ENCODE measurements at places on chromosomes 2 and 18.

- DNase-seq, result no peak
These were observed 87.1 kb upstream of the ZNF397 start for GRCh38 chr18:35153609-35154272.

DNA sequence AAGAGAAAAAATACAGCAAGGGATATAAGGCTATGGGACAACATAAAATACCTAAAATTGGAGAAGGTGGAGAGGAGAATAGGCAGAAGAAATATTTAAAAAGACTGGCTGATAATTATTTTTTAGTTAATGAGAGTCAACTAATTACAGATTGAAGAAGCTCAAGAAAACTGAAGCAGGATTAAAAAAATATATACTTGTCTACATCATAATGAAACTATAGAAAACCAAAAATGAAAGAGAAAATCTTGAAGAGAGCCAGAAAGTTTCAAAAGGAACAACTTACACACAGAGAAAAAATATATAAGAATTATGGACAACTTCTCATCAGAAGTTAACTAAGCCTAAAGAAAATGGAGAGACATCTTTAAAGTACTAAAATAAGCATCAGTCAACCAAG is 62.9 kb upstream of the APCDD1 start:
- DNase-seq, result no peak

DNA sequence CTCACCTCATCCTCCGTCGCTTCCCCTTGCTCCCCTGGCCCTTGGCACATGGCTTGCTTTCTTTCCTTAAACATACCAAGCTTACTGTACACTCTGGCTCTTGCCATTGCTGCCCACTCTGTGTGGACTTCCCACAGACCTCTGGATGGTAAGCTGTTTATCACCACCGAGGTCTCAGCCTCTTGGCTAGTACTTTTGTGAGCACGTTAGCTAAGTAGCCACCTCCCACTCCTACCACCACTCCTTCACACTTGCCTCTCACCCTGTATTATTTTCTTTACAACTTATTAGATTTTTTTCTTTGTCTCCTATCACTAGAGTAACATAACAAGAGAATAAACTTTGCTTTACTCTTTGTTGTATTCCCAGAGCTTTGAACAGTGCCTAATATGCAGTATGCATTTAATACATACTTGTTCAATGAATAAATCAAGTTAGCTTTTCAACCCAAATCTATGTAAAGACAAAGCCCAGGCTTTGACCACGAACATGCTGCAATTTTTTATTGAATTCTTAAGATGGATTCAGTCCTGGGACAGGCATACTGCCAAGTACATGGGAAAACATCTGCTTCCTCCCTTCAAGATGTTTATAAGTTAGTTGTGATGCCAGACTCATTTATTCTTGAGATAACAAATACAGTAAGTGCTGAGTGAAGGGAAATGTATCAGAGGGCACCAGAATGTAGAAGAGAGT is 25.0 kb upstream of the MSGN1 start:
- DNase-seq, result no peak

DNA sequence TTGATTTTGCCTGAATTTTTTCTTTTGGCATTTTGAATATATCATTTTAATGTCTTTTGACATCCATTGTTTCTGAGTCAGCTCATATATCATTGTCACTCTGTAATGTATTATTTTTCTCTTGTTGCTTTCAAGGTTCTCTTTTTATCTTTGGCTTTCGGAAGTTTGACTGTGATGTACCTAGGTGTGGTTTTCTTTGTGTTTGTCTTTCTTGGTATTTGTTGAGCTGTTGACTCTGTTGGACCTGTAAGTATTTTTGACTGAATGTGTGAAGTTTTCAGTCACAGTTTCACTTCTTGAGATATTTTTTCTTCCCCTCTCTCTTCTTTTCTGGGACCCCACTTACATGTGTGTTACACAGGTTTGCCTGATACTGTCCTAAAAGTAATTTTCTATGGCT is 24.9 kb upstream of the DRC1 start:
- DNase-seq, result no peak

GRCh38 chr2:19722531-19722971 is 179.2 kb downstream of the TTC32 start:
- DNase-seq, result peak; percentile 61

GRCh38 chr2:220374282-220374681 is 746.9 kb downstream of the SLC4A3 start:
- DNase-seq, result no peak

GRCh38 chr18:44856157-44856556 is 175.5 kb downstream of the SETBP1 start:
- peak; percentile 17 for DNase-seq

GRCh38 chr2:123696799-123697410 is 328.2 kb upstream of the CNTNAP5 start:
- DNase-seq, result no peak

GRCh38 chr2:239154971-239155805 is 245.6 kb downstream of the HDAC4 start:
- peak; percentile 15 for DNase-seq

- no peak for DNase-seq
These were observed 206.0 kb downstream of the NCK2 start for GRCh38 chr2:105950521-105951383.

DNA sequence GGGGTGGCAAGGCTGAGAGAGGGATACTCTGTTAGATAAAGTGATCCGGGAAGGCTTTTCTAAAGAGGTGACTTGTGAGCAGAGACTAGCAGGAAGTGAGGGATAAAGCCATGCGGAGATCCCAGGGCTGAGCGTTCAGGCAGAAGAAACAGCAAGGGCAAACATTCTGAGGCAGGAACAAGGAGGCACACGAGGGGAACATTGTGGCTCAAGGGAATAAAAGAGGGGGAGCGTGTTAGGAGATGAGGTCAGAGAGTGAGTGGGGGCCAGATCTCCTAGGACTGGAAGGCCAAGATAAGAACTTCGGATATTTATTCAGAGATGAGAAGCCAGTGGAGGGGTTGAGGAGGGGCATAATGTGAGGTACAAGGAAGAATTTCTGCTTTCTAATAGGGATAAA is 67.1 kb downstream of the ACTR2 start:
- DNase-seq, result no peak

DNA sequence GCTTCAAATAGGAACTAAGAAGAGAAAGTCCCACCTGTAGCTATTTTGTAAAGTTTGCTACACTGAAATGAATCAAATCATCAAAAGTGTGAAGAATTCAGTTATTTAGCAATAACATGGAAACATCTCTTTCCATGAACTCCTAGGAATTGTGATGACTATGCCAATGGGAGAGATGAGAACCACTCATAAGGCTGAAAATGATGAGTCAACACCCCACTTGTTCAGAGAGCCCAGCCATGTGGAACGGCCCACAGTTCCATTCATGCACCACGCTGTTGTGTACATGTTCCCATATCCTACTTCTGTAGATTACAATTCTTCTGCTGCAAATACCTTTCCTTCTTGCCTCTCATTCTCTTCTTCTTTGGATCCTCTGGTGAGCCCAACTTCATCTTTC is 645.5 kb upstream of the ID2 start:
- no peak for DNase-seq

DNA sequence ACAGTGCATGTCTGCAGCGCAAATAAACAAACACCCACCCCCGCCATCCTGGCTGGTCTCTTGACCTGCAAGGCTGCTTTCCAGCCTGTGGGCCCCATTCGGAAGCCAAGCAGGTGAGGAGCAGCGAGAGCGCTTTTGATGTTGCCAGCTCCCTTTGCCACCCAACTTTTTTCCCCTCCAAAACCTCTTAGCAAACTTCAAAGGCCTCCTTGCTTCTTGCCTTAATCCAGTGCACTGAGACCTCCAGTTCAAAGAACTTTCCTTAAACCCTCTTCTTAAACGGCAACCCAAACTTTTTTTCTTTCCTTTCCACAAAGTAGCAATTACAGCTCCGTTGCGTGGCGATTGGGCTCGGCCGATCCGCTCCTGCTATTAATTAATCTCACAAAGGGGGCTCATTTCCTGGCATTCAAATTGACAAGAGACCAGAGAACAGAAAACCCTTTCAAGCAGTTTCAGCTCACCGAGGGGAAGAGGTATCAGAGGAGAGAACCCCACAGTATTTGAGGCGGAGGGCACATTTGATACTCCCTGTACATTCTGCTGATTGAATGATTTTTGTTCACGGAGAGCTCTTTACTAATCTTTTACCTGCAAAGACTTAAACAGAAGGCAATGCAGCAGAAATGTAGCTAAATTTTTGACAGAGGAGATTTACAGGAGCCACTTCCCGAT is 531.4 kb downstream of the TMEM182 start:
- DNase-seq, result no peak

GRCh38 chr18:79570266-79571201 is 109.1 kb upstream of the CTDP1 start:
- no peak for DNase-seq

GRCh38 chr2:172177581-172177980 is 74.9 kb upstream of the DLX2 start:
- DNase-seq, result no peak

DNA sequence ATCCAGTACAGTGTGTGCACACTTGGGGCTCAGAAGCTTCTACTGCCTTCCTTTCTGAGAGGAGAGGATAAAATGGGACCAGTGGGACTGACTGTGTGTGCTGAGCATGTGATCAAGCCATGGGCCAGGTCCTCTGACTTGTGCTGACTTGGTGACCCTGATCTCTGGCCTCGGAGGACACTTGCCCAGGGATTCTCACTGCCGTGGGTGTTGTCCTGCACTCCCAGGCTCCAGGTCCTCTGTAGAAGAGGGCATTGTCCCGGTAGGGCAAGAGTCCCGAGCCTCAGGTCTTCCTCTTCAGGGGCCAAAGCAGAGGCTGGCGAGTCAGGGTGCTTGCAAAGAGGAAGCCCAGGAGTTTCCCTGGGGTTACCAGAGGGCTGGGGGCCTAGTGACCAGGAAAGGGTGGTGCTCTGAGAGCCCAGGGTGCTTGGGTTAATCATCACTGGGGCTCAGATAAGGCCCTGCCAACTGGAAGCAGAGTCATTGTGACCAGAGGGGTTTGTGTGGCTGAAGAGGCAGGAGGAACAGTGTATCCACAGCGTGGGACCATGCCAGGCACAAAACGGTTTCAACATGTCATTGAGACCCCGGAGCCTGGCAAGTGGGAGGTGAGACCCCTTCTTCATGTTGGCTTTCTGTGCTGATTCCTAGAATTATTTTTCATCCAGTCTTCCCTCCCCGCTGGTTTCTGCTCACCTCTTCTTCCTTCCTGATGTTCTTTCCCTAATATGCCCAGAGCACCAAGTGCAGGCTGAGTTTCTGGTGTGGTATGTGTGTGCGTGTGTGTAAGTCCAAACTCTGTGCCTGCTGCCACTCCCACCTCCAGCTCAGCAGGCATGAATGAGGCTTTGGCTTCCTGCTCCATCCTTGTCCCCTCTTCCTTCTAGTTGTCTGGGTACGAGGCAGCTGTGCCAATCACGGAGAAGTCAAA is at the start of gene GCKR:
TSS of gene GCKR (plus strand) at position 483 of the 931 bp plus-strand sequence. CDS start at position 549, 66 bp downstream.
- DNase-seq, result no peak

DNA sequence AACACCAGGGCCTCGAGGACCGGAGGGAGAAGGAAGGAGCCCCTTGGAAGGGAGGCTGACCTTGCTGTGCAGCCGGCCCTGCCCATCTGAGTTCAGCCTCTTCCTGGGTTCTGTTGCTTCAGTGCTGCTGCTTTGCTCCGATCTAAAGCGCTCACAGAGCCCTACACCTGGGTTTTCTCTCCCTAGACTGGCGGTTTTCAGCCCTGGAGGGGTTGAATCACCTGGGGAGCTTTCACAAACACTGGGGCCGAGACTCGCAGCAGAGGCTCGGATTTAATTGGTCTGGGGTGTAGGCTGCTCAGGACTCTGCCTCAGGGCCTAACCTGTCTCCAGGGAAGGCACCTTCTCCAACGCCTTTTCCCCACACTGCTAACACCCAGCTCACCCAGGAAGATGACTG is 40.9 kb upstream of the SMAD7 start:
- DNase-seq, result peak; percentile 31

DNA sequence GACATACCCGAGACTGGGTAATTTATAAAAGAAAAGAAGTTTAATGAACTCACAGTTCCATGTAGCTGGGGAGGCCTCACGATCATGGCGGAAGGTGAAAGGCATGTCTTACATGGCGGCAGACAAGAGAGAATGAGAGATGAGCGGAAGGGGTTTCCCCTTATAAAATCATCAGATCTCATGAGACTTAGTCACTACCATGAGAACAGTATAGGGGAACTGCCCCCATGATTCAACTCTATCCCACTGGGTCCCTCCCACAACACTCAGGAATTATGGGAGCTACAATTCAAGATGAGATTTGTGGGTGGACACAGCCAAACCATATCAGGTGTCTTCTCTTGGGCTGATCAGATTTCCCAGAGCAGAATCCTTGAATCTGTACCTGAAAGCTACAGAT is 617.3 kb upstream of the ID2 start:
- DNase-seq, result no peak

GRCh38 chr18:13606604-13607254 is 119.6 kb downstream of the FAM210A start:
- no peak for DNase-seq

DNA sequence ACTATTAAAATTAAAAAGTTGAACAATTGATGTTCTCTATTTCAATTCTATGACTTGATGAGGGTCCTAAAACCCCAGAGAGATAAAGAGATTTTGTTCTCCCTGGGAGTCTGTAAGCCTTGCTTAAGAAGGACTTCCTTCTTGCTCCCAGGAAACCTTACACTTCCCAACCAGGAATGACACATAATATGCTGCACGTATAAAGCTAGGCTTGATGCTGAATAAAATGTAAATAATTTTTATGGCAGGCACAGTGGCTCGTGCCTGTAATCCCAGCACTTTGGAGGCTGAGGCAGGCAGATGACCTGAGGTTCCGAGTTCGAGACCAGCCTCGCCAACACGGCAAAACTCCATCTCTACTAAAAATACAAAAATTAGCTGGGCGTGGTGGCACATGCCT is 27.8 kb downstream of the SPIRE1 start:
- DNase-seq, result no peak

GRCh38 chr18:3623769-3624545 is 174.0 kb downstream of the TGIF1 start:
- peak; percentile 83 for DNase-seq

DNA sequence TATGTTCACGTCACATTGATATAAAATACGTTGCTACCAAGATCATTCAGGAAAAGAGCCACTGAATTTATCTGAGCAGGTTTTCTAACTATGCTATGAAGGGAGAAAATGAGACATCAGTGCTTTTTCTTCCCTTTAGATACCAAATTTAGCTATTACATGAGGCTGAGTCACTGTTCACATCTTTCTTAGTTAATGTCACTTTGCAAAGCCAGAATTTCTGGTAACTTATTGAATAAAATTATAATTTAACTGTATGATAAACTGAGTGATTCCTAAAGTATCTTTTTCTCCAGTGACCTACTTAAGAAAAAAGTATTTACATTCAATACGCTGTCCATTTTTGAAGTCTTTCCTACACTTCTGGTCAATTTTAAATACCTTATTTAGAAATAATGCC is 22.7 kb downstream of the C1D start:
- no peak for DNase-seq

Data from right forelimb (tissue), 1 donor.